BE2C (cell line): ENCODE measurements at places on chromosomes 11 and 22.
A peak's percentile ranks its signal among the peaks of the same experiment; 100 is the strongest.

DNA sequence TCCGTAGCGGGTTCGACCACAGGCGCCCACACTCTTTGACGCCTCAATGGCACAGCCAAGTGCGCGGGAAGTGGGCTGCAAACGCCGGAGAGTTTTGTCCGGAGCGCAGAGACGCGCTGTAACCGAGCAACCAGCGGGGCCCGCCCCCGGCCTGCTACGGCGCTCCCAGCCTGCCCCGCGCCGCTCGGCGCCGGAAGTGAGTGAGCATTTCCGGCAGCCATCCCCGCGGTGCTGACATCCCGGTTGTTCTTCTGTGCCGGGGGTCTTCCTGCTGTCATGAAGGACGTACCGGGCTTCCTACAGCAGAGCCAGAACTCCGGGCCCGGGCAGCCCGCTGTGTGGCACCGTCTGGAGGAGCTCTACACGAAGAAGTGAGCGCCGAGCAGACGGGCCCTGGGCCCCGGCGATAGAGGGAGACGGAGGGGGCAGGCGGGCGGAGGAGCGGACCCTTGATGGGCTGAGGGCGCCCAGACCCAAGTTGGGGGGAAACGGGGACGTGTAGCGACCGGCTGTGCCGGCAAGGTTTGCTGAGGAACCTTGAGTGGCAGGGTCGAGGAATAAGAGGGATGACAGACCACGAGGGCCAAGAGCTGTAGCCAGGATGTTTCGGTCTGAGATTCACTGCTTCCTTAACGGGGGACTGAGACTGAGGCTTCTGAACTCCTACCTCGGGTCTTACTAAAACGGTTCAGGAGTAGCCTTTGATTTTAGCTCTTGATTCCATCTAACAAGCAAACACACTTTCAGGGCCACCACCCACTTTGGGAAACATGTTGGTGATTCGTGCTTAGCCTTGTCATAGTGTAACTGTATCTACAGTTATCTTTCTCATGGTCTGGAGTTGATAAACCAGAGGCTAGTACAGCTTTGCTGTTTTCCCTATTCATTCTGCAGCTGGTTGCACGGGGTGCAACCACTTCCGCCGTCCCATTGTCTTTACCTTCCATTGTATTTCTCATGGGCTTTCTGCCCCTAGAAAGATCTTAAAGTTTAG is at the start of gene PSMD13:
PSMD13 (plus strand) TSS at position 203 of the 994 bp plus-strand sequence; CDS start at position 277, 74 bp downstream.
- peak; percentile 86 for DNase-seq

GRCh38 chr11:124294687-124295086 is 19.1 kb downstream of the OR8D1 start:
- DNase-seq = no peak

DNA sequence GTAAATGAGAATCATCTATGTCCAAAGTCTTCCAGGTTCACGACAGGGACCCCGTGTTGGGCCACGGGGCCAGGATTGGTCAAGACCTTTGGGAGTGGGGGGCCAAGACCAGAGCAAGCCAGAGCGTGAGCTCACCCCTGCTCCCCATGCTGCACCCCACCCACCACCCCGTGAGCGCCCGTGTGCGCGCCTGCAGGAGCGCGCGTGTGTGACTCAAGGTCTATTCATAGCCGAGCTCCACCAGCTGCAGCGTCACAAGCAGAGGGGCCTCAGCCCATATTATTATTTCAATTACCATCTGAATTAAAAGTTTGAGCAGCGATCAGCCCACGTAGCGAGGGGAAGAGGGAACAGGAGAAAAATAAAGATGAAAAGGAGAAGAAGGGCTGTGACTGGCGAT is 5.2 kb downstream of the KCNJ4 start:
- no peak for DNase-seq

GRCh38 chr11:15685306-15685705 is 570.6 kb downstream of the INSC start:
- DNase-seq = no peak

DNA sequence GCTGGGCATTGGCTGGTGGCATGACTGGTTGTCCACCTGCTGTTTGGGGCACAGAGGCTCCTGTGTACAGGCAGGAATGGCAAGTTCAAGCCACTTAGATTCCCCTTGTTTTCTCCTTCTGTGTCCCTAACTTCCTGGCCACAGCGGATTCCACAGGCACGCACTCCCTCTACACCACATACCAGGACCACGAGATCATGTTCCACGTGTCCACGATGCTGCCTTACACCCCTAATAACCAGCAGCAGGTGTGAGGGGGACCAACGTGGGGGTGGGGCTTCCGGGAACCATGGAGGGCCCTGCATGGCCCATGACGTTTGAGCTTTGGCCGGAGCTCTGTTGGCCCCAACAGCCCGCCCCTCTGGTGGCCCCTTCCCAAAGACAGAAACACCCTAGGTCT is 7.8 kb downstream of the SIPA1 start:
- DNase-seq = no peak

DNA sequence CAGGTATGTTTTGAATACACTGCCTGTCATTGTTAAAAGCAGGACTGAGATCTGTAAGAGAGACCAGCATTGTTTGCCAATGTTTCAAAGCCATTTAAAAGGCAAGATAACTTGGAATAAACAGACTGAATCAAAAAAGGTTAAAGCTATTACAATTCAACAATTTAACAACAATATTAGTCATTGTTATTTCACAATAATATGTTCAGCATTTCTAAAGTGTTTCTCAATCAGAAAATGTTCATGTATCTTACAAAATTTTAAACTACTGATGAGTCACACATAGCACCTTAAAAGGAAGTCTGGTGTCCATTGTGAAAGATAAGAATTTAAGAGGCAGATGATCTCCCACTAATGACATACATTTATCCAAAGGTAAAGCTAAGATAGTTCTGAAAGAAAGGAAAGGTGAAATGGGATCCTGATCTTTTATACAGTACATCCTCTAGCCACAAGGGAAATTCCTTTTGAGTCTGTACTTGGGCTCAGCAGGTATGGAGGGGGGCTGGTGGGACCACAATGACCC is 79.7 kb downstream of the MAML2 start:
- no peak for DNase-seq

DNA sequence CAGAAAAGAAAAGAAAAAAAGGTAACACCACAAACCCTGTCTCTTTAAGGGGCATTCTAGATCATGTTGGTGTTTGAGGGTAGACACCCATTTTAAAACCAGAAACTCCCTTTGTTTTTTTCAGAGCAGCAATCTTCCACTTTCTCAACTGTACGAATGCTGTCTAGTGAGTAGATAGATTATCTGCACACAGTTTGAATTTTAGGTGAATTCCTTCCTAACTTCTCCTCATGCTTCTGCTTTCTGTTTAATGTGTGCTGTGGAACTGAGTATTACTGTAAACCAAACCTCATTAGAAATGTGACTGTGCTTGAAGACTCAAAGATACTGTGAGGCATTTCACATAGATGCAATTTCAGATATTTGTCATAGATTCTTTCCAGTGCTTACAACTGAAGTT is 102.4 kb downstream of the PRMT3 start:
- no peak for DNase-seq

DNA sequence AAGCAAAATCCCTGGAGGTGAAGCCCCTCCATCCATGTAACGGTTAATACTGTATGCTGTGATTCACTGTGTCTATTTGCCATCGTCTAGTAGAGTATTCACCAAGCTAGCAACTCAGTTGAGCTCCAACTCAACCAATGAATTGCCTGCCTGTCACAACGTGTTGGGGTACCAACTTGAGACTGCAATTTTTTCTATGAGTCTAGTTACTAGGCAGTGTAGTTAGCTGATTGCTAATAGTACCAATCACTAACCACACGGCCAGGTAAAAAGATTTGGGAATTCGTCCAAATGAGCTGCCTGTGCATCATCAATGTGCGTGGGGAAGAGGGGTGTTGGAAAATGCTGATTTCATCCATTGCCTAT is 1.0 kb upstream of the BTG4 start:
- no peak for DNase-seq

GRCh38 chr22:44159811-44160210 is 20.9 kb upstream of the PARVG start:
- no peak for DNase-seq

GRCh38 chr11:617199-617911 is 1.6 kb upstream of the IRF7 start:
- no peak for DNase-seq

DNA sequence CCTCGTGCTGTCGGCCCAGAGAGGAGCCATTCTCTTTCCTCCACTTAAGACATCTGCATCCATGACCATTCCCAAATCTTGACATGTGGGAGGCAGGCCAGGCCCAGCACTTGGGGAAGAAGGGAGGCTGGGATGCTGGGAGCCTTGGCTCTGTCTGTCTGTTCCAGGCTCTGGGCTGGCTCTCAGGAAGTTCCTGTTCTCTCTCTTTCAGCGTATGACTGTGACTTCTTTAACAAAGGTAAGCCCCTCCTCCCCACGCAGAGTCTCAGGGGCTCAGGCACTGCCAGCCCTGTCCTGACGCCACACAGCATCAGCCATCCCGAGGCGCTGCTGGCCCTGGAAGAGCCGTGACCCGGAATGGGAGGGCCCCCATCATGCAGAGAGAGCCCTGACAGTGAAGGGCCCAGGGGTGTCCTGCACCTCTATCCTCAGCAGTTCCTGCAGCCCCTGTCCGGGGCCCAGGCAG is 52.4 kb downstream of the OTOG start:
- DNase-seq = no peak
